ENCODE measurements at places on chromosomes 7 and 10. TPM values are rescaled to one million over a fixed set of nuclear protein-coding genes. Genes with fewer than 3 reads are reported as not detected.

Gene ANTXRL
- total RNA-seq, result 0.11 TPM

Gene LIPJ
- not detected for total RNA-seq

Gene PTPRE
- total RNA-seq, result 3.5 TPM

Gene MBL2
- total RNA-seq, result not detected

Gene OR2A5
- not detected for total RNA-seq

Gene HOXA6
- 1.7 TPM for total RNA-seq

Gene SPAM1
- total RNA-seq, result not detected

Gene FFAR4
- 0.06 TPM for total RNA-seq

Gene SRRT
- 136 TPM for total RNA-seq

Gene METTL27
- total RNA-seq, result 10.6 TPM

Gene CCT6A
- total RNA-seq, result 256 TPM

Gene DPP6
- not detected for total RNA-seq

Gene GARS1
- 126 TPM for total RNA-seq

Gene COL28A1
- 0.42 TPM for total RNA-seq

Gene BICC1
- 25.8 TPM for total RNA-seq

Gene ANKRD61
- 0.72 TPM for total RNA-seq

Gene ZNF277
- total RNA-seq, result 14.1 TPM
